ENCODE measurements at places on chromosomes 16 and 17.

DNA sequence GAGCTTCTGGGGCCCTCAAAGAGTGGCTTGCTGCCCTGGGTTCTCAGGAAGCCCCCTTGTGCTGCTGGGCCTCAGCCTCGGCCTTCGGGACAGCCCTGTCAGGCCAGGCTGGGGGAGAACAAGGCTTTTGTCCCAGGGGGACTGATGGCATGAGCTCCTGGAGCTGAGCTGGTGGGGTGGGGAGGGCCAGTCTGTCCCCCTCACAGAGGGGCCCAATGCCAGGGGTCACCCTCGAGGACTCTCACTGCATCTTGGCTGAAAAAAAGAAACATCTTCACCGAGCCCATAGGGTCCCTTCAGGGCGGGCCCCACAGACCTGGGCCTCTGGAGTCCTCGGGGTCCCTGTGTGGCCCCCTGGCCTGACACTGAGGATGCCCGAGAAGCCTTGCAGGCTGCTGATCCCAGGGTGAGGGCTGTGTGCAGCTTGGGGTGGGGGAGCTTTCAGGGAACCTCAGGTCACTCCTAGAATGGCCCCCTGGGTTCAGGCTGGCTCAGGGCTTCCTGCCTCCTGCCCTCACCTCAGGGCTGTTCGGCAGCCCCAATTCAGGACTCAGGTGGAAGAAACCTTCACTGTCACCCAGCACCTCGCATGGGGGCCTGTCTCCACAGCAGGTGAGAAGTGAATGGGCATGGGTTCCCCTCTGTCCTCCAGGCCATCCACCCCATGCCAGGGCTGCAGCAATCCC is 90.5 kb downstream of the TNFRSF13B start:
- no peak for DNase-seq

DNA sequence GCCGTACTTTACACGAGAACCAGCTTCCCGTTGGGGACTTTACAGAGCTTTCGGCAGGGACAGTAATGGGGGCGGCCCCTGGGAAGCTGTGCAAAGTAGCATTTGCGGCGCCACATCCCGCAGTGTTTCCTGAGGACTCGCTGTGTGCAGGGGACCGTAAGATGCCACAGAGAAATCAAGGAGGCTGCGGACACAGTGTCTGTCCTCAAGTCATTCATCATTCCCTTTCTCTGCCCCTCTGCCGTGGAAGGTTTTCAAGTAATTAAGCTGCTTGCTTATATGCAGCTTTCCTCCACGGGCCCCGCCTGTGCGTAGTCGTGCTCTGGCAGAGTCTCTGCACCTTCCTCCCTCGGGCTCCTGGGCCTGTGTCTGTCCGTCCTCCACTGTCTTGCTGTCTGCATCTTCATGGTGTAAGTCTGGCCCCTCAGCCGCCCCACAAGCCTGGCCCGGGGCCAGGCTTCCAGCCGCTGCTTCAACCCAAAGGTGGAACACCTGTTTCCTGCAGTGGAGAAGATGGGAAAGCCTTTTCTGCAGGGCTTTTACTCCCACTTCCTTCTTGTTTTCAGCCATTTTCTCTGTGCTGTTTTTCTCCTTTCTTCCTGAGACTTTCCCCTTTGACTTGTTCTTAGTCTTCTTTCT is 216.9 kb upstream of the CHMP6 start:
- no peak for DNase-seq

- no peak for DNase-seq
Observed at GRCh38 chr17:42305543-42306384, 17.5 kb downstream of the STAT5A start.

GRCh38 chr16:69532641-69533455 is 32.9 kb upstream of the NFAT5 start:
- DNase-seq: no peak

- DNase-seq: no peak
Observed at GRCh38 chr16:79463841-79464240, 136.7 kb downstream of the MAF start.

- no peak for DNase-seq
Observed at GRCh38 chr17:38674014-38674748, 576 bp downstream of the EPOP start.

DNA sequence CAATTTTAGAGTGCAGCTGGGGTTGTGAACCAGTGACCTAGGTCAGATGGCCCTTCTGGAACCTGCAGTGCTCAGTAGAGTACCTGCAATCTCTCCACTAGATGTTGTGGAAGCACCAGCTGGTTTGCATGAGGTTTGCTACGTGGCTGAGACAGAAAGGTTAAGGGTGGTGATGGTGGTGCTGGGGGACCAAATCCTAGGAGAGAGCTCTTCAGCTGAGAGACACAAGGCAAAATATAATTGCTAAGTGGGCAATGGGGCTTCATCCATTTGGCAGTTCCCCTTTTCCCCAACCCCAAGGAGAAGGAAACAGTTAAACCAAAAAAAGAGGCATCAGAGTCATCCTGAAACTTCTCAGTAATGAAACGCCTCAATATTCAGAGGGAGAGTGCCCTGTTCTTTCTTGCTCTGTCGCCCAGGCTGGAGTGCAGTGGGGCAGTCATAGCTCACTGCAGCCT is 13.9 kb downstream of the ITPRIPL2 start:
- DNase-seq: no peak

DNA sequence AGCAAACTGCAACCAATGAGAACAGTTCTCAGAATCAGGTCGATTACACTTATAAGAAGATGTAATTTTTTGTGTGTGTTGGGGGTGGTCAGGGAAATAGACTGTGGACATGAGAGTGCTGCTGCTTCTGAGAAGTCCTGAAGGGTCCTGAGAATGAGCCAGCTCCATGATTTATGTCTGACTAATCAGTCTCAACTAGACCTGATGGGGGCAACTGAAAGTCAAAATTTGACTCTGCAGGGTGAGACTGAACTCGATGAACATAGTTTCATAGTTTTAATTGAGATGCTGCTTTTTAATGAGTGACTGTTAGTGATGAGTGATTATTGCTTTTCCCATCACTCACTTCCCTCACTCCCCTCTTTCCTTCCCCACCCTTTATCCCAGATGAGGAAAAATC is 37.3 kb downstream of the SMARCE1 start:
- DNase-seq: no peak

DNA sequence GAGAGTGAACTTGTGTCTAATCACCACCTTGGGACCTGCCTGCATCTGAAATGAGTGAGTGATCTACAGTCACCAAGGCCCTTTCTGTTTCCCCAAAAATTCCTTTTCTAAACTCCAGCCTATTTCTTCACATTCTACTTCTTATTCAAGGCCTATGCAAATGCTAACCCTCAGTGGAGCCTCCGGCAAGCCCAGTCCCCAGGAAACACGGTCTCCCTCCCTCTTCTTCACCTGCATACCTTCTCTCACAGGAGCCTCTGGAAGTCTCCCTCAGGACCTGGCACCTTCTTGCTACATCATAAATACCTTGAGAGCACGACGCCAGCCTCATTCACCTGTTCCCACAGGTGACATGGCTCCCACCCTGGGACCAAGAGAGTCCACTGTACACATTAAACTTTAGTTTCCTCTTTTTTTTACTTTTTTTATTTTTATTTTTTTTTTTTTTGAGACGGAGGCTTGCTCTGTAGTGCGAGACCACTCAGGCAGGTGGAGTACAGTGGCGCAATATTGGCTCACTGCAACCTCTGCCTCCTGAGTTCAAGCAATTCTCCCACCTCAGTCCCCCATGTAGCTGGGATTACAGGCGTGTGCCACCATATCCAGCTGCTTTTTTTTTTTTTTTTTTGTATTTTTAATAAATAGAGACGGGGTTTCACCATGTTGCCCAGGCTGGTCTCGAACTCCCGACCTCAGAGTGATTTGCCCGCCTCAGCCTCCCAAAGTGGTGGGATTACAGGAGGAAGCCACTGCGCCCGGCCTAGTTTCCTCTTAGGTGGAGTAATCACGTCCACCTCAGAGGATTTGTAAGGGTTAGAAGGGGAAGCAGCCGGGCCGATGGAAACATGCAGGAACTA is 97.3 kb downstream of the ANKRD11 start:
- DNase-seq: no peak

- no peak for DNase-seq
Observed at GRCh38 chr17:28033972-28034714, 8.3 kb upstream of the NLK start.

GRCh38 chr17:2192367-2193057 is 111.1 kb downstream of the SMG6 start:
- no peak for DNase-seq

GRCh38 chr17:40024901-40025300 is 9.7 kb downstream of the CSF3 start:
- no peak for DNase-seq

- DNase-seq: no peak
Observed at GRCh38 chr17:55898195-55898594, 147.3 kb downstream of the PCTP start.

- no peak for DNase-seq
Observed at GRCh38 chr17:45876539-45876938, 17.8 kb upstream of the MAPT start.

DNA sequence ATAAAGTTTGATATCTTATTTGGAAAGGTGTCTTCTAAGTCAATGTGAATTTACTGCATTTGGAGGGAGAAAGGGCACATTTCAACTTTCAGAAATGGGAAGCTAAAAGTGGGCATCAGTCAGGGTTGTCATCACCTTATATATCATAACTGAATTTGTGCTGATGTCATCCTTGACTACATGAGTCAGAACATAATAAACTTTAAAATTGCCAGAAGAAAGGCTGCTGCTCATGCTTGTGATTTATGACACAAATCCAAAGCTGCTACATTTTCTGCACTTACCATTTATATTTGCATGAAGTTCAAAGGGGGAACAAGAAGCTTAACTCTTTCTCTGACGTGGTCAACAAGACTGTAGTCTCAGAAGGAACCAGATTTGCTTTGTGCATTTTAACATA is 196.6 kb downstream of the UTP18 start:
- DNase-seq: no peak
